ENCODE measurements at places on chromosomes 1 and 21. TPM values are rescaled to one million over a fixed set of nuclear protein-coding genes. Genes with fewer than 3 reads are reported as not detected.

- no peak for DNase-seq
Observed at GRCh38 chr1:160056648-160057169, 13.3 kb downstream of the KCNJ10 start.

DNA sequence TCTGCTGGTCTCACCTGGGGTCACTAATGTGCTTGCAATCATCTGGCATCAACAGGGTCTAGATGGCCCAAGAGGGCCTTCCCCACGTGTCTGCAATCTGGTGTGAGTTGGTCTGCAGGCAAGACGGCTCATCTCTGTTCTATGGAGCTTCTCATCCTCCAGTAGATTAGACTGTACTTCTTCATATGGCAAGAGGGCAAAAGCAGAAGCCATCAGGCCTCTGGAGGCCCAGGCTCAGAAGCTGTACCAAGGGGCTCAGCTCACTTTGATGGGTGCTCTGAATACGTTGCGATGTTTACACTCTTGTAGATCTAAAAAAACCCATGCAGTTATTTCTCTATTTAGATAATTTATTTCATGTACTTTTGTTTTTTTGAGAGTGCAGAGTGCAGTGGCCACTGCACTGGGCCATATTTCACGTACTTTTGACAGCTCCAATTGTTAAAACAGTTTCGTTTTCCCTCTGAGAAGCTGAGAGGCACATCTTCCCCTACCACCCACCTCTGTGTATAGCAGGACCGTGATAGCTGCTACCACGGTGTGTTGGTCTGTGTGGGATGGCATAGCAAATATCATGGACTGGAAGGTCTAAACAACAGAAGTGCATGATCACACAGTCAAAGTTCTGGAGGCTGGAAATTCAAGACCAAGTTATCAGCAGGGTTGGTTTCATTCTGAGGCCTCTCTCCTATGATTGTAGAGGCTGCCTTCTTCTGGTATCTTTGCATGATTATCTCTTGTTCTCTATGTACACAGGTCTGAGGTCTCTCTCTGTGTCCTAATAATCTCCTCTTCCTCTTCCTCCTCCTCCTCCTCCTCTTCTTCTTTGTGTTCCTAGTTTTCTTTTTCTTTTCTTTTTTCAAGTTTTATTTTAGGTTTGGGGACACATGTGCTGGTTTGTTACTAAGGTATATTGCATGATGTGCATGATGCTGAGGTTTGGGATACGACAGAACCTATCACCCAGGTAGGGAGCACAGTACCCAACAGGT lies 17.0 kb downstream of the CITED4 start:
- DNase-seq: peak; percentile 40

- DNase-seq: peak; percentile 70
Observed at GRCh38 chr1:2801535-2802291, at the start of gene TTC34. Gene TTC34 (minus strand): TSS chr1:2801693. CDS start chr1:2800827, 866 bp downstream.

- no peak for DNase-seq
Observed at GRCh38 chr1:9420835-9421532, 118.3 kb upstream of the SLC25A33 start.

CTXND2 gene
- not detected for total RNA-seq

DNA sequence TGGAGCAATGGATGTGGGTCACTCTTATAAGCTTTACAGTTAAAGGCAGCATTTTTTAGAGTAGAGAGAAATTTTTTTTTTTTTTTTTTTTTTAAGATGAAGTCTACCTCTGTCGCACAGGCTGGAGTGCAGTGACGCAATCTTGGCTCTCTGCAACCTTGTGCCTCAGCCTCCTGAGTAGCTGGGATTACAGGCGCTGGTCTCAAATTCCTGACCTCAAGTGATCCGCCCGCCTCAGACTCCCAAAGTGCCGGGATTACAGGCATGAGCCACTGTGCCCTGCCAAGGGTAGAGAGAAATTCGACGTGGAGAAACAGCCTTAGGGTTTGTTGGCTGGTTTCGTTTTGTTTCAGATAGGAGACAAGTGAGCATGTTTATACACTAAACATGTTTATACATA lies 594.2 kb upstream of the ADAMTS5 start:
- DNase-seq: no peak

- DNase-seq: no peak
Observed at GRCh38 chr1:6756457-6756856, 28.8 kb upstream of the CAMTA1 start.

DNA sequence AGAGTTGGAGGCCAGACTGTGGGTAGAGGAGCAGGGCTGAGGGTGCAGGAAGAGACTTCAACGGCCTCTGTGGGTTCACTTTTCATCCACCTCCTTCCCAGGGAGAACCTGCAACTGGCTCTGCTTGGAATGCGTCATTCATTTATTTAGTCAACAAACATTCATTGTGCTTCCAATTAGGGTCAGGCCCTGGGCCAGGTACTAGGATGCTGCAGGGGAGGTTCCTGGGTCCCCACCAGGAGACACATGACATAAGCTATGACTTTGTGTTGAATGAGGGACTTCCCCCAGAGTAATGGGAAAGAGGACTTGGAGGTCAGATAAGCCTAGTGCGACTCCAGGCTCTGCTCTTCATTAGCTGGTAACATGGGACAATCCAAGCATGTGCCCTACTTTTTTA lies 46.3 kb upstream of the RPL11 start:
- DNase-seq: no peak

- peak; percentile 57 for DNase-seq
Observed at GRCh38 chr1:41728403-41729202, 190.1 kb downstream of the HIVEP3 start.

DNA sequence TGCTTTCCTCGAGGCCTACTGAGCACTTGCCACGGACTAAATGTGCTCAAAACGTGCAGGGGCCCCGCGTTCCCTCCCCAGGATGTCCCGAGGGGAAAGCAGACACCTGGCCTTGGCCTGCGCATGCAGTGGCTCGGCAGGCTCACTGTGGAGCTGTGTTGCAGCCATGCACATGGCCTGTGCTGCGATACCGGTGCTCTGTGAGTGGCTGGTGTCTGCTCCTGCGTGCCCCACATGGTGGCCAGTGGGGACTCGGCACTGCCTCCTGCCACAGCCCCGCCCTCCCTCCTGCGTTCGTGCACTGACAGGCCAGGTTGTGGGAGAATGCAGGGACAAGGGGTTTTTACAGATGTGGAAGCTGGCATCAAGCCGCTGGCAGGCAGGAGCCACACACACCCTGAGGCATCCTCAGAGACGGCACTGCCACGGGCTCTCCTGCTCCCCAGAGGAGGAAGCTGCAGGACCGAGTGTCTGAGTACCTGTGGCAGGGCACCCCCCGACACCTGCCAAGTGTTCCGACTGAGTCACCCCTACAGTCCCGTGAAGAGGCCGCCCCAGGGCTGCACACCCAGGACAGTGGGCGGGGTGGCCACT lies 16.9 kb upstream of the PTTG1IP start:
- DNase-seq: no peak

- no peak for DNase-seq
Observed at GRCh38 chr1:100428160-100428559, 75.9 kb downstream of the CDC14A start.

DNA sequence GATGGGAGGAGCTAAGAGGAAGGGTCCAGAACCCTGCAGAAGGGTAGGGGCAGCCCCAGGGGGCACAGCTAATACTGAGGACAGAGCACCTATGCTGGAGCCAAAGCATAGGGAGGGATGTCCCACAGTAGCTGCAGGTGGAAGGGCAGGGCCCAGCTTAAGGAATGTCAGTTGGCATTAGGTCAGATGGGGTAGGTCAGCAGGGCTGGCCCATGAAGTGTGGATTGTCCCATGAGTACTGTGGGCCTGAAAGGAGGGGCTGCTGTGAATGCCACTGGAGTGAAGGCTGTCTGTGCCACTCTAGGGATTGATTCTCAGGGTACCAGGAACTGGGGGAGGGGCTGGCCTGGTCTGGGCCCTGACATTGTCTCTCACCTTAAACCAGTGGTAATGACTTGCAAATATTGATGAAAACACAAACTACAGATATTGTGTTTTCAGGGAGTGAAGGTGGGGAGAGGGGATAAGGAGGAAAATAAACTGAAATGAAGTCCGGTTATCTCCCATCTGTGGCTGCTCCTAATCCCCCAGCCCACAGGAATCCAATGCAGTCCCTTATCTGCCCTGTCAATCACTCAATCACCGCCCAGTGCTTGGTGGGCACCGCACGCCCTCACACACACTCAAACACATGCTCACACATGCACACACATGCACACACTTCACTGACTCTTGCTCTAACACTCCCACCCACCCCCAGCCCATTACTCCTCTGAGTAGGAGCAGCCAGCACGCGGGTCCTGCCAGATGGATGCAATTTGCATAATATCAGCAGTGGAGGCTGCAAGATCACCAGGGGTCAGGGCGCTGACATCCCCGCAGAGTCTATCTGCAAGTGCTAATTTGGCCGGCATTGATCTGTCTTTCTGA lies 27.8 kb downstream of the DMAP1 start:
- no peak for DNase-seq

GRCh38 chr1:33972676-33973395 lies 109.0 kb downstream of the HMGB4 start:
- no peak for DNase-seq

DNA sequence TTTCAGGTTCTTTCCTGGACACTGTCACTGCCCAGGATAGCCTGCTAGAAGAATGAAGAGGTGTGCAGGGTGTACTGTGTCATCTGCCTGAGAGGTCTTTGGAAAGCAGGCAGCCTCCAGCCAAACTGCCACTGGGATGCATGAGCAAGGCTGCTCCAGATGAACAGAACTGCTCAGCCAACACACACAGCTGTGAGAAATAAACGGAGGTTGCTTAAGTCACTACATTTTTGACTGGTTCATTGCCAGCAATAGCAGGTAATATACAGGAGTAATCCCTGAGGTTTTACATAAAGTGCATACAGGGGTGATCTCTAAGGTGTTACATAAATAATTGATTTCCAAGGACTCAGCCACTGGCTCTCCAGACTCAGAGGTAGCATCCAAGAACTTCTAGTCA lies 516.9 kb downstream of the BRINP3 start:
- DNase-seq: no peak

Measured in activated CD8-positive, alpha-beta T cell treated with anti-CD3 and anti-CD28 coated beads, Interleukin-2, amount 10 ng/mL, durations not matched to agents 7 days and 5 days (primary cell).